ENCODE measurements at places on chromosomes 2 and 18. TPM values are rescaled to one million over a fixed set of nuclear protein-coding genes. Genes with fewer than 3 reads are reported as not detected.

The CYP27C1 gene
- total RNA-seq = 0.31 TPM

The TTLL4 gene
- total RNA-seq = 50.3 TPM

The MEIS1 gene
- total RNA-seq = 18.0 TPM

The C2orf76 gene
- 17.6 TPM for total RNA-seq

The SGPP2 gene
- 0.53 TPM for total RNA-seq
